ENCODE measurements at places on chromosomes 5 and 9.

DNA sequence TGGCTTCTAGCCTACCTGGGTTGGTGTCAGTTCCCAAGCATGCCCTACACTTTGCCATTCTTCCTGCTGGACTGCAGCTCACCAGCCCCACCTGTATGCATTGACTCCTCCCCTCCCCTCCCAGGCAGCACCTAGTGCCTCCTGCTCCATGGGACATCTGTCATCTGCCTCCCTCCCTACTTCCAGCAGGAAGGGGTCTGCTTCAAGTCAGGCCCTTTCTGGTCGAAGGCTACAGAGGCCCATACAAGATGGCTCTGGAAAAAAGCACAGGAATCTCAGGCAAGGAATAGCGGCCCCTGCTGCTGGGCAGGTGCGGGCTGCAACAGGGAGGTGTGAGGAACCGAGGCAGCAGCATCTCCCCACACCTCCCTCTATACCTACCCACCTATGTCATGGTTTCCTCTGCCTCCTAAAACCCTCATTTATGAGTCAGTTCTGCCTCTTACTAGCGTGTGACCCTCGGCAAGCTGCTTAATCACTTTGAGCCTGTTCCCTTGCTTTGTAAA lies 19.7 kb downstream of the WWC1 start:
- no peak for DNase-seq

- no peak for DNase-seq
Measured at GRCh38 chr5:1842004-1842819, 40.5 kb downstream of the IRX4 start.

GRCh38 chr9:18705796-18706392 lies 231.9 kb downstream of the ADAMTSL1 start:
- DNase-seq = no peak

DNA sequence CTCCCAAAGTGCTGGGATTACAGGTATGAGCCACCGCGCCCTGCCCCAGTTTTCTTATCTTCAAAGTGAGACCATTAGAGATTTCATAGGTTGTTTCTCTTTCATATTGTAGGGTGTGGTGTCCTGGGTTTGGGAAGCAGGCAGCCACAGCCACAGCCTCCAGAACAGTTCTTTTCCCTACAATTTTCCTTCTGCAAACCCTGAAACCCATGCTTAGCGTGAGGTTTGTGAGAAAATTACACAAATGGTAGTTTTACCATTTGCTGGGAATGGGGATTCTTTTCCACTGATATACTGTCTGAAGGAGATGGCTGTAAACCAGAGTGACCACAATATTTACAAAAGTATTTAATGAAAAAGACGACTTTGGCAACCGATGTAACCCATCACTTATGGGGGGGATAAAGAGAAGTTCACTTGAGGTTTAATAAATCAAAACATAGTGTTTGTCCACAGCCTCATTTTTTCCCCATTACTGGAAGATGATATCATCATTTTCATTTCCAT lies 26.7 kb upstream of the ECM2 start:
- DNase-seq = no peak

DNA sequence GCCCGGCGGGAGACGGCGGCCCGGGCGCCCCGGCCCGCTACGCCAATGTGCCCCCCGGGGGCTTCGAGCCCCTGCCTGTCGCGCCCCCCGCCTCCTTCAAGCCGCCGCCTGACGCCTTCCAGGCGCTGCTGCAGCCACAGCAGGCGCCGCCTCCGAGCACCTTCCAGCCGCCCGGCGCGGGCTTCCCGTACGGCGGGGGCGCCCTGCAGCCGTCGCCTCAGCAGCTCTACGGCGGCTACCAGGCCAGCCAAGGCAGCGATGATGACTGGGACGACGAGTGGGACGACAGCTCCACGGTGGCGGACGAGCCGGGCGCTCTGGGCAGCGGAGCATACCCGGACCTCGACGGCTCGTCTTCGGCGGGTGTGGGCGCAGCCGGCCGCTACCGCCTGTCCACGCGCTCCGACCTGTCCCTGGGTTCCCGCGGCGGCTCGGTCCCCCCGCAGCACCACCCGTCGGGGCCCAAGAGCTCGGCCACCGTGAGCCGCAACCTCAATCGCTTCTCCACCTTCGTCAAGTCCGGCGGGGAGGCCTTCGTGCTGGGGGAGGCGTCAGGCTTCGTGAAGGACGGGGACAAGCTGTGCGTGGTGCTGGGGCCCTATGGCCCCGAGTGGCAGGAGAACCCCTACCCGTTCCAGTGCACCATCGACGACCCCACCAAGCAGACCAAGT lies 723 bp downstream of the SNX18 start:
- peak; percentile 73 for DNase-seq

Measured in type B pancreatic cell (in vitro differentiated cells).